ENCODE measurements at places on chromosomes 1 and 21.
A peak's percentile ranks its signal among the peaks of the same experiment; 100 is the strongest.

- peak; percentile 15 for DNase-seq
These were observed 1.2 kb downstream of the EFNA1 start for GRCh38 chr1:155128755-155129473.

- no peak for DNase-seq
These were observed 64.4 kb downstream of the LHX9 start for GRCh38 chr1:197981561-197981960.

- DNase-seq = peak; percentile 82
These were observed 2.7 kb downstream of the DENND2D start for GRCh38 chr1:111197598-111198284.

DNA sequence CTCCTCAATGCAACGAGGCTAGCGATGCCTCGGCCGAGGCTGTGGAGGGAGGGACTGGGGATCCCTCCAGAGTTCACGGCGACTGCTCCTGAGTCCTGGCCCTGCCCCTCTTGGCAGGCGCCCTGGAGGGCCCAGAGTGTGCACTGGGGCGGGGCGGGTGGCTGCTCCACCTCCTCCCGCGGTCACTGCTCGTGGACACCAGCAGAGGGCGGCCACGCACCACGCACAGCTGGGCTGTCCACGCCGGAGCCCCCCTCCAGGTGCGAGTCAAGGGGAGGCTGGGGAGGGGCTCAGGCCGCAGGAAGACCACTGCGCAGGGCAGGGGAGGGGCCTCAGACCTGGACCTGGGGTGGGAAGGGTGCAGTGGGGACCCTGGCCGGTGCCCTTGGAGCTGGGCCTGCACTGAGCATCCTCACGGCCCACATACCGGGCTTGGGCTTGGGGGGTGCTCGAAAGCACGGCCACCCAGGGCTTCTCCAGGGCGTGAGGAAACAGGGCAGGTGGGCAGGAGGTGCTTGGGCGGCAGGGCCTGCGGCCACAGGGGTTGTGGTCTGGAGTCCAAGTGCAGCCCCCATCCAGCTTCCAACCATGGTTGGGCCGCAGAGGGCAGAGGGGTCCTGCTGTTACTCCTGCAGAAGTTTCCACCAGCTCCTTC lies 20.6 kb upstream of the TTC34 start:
- peak; percentile 22 for DNase-seq

DNA sequence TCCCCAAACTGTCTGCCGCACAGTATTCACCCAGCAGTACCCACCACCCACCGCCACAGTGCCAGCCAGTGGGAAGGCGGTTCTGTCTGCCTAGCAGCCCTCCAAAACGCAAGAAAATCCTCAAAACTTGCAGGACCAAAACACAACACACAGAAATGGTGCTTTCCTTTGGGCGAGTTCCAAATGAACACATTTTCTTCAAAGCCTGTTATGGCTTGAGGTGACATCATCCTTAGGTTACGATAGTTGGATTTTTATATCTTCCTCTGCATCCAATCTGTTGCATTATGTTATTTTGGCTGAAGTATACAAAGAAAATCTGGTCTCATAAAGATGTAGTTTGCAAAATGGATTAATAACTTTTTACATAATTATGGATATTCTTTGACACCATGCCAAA lies 8.4 kb upstream of the SPRR3 start:
- no peak for DNase-seq

DNA sequence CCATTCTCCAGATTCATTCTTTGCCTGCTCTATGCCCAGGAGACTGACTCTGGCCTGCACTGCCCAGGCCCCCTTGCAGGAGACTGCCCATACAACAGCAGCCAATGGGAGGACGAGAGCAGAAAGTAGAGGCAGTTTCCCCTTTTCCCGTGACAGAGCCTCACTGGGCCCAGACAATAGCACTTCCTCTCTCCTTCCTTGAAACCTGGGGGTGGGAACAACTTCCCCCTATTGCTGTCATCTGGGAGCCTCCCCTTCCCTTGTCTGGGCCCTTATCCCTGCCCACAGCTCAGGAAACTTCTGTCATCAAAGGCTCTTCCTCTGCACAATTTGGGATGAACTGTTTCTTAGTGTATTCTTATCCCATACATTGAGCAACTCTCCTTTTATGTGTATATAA lies 60.8 kb upstream of the KCNJ15 start:
- DNase-seq = peak; percentile 75

GRCh38 chr1:61220536-61220935 lies 138.2 kb downstream of the NFIA start:
- DNase-seq = no peak

GRCh38 chr1:150132372-150132771 lies 17.3 kb upstream of the PLEKHO1 start:
- DNase-seq = no peak

DNA sequence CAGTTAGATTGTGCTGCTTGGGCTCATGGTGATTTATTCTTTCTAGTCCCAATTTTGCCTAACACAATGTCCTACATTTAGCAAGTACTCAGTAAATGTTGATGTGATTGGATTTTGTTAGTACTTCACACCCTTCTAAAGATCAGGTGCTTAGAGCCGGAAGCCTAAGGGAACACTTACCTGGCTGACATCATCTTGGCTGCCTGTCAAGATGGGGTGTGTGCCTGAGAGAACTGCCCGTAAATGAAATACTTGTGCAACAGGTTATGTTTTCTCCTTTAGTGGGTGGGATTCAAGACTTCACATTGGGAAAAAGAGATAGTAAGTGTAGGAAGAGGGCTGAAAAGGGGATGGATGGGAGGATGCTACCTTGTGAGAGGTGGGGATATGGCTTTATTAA lies 75.5 kb upstream of the MACF1 start:
- DNase-seq = no peak

GRCh38 chr1:165539908-165540307 lies 3.9 kb upstream of the LRRC52 start:
- DNase-seq = no peak

DNA sequence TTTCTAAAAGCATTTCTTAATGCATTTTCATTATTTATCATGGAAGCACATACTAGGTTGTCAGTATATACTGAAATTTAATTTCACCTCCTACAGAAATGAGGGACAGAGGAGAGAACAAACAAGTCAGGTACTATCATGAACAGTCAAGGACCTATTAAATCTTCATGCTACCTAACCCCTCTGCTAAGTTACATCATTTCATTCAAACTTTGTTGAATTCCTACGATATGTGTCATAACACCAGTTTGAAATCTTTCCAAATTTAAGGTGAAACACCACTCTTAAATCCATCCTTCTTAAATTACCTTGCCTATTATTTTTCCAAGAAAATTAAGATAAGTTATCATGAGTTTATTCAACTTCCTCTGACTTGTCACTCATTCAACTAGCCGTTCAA lies 78.9 kb downstream of the DENND1B start:
- no peak for DNase-seq

DNA sequence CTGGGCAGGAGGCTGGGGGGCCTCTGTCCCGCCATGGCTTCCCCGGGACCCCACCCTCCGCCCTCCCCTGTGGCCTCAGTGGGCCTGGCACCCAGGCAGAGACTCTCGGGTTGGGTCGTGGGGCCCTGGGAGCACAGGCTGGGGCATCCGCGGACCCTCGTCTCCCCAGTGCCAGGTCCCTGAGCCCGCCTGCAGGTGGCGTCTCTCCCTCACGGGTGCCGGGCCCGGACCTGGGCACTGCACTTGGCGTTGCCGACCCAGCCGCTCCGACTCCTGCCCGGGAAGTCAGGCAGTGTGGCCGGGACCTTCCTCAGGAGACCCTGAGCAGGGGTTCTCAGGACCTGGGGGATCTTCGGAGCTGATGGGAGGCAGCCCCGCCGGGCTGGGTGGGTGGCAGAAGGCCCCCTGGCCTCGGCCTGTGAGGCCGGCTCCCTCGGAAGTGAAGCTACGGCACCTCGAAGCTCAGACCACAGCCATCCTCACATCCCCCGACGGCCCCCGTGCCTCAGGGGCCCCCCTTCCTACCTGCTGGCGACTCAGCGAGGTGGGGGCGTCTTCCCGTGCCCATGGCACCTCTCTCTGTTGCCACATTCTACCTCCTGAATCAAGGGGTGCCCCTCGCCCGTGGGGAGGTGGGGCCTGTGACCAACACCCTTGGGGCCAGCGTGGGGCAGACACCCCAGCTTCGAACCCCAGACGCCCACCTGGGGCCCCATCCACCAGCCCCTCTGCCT lies 6.4 kb upstream of the C1orf159 start:
- DNase-seq = peak; percentile 76
